ENCODE measurements at places on chromosomes 7 and 10.

- DNase-seq = no peak
These were observed 47.1 kb downstream of the SYPL1 start for GRCh38 chr7:106064771-106065574.

DNA sequence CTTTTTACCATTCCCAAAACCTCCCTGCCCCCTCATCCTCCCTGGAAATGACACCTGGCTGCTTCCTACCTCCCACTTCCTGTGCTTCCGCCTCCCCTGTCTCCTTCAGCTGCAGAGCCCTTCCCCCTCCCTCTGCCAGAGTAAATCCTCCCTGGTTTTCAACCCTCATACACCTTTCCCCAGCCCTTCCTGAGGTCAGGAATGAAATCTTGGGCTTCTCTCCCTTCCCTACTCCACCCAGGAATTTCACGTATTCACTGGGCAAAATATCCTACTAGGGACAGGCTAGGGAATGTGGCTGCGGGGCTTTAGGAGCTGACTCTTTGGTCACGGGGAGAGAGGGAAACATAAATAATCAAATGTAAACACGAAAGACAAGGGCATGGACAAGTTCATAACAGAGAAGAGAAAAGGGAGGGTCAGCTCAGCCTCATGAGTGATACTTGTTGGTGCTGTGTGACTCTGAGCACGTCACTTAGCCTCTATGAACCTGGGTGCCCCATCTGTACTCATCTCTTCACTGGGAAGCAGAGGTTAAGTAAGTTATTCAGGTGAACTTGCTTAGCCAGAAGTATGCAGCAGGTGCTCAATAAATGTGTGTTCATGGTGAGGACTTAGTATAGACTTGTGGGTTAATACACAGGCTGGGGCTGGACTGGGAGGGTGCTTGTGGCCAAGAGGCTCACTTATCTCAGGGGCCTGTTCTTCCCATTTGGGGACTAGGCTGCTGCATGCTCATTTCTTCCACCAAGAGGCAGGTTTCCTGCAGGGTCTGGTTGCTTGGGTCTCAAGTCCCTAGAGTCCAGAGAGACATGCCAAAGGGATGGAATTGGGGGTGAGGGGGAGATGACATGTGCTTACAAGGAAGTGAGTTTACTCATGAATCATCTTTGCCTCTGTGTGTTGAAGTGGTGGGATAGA, 10.0 kb upstream of the DUSP5 start:
- no peak for DNase-seq

GRCh38 chr10:100333661-100334440, 3.8 kb upstream of the PKD2L1 start:
- DNase-seq = no peak

- DNase-seq = no peak
These were observed 261.4 kb downstream of the MTERF1 start for GRCh38 chr7:91618776-91619765.

GRCh38 chr10:3199488-3199887, 26.9 kb upstream of the PITRM1 start:
- no peak for DNase-seq

- DNase-seq = no peak
These were observed 804.4 kb upstream of the CELF2 start for GRCh38 chr10:10213237-10213636.

DNA sequence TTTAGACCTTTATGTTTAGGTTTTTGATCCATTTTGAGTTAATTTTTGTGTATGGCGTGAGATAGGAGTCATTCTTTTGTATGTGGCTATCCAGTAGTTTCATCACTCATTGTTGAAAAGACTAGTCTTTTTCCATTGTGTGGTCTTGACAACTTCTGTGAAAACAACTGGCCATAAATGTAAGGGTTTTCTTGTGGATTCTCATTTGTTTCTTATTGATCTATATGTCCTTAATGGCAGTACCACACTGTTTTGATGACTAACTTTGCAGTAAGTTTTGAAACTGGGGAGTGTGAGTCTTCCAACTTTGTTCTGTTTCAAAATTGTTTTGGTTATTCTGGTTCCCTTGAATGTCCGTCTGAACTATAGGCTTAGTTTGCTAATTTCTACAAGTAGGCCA, 16.3 kb downstream of the SEPTIN7 start:
- no peak for DNase-seq

DNA sequence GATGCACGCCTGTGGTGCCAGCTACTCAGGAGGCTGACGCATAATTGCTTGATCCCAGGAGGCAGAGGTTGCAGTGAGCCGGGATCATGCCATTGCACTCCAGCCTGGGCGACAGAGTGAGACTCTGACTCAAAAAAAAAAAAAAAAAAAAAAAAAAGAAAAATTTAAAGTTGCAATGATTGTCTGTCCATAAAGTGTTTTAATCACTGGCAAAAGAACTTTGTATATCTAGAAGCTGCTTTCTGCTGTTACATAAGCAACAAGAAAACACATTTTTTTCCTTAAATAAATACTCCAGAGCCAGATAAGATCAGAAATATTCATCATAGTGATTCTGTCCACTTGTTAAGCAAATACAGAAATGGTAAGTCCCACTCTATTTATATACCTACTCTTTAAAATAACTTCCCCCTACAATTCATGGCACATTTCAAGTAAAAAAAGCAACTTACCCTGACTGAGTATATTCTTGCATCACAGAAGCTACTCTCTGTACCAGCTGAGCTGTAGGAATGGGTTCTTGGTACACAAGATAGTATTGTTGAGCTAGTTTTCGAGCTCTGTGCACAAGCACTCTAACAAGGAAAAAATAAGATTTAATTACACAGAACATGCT, 7.6 kb downstream of the PSMA2 start:
- DNase-seq = no peak

- DNase-seq = no peak
These were observed 89.8 kb upstream of the ANK3 start for GRCh38 chr10:60479305-60480020.

DNA sequence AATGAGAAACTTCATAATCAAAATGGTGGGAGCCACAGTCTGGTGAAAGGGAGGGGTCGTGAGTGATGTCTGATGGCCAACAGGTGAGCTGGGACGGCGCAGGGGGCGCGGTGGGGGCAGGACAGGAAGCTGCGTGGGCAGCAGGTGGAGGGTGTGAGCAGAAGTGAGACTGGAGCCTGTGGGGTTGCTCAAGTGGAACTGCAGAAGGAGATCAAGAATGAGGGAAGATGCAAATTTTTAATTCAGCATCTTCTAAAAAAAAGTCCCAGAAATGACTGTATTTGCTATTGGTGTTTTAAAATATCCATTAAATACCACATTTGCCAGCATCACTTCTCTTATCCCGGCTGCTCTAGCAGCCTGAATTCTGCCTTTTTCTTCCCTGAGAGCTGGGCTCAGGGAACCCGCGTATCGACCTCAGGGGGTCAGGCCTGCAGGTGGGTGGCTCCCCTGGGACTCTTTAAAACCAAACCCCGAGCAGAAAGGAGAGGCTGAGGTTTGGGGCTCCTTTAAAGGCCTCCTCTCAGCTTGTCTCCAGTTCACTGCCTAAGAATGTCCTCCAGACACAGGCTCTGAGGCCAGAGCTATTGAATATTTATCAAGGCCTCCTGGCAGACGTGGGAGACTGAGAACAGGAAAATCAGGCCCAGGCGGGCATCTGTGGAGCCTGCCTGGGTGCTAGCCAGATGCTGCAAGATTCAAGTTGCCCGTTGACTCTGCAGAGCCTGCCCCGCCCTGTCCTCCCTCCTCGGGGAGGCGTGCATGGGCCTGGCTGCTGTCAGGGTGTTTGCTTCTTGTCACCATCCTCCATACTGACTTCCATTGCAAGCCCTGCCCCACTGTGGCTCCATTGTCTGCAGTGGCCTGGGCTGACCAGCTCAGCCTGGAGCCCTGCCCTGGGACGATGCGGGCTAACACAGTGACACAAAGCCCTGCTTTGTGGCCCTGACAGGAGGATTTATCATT, 53.9 kb downstream of the SYPL1 start:
- no peak for DNase-seq

- DNase-seq = no peak
These were observed 120.9 kb upstream of the DIP2C start for GRCh38 chr10:810351-810846.

GRCh38 chr7:41007351-41007751, 695.5 kb downstream of the INHBA start:
- DNase-seq = no peak

- DNase-seq = no peak
These were observed 43.9 kb downstream of the PNLIPRP2 start for GRCh38 chr10:116664631-116665030.

DNA sequence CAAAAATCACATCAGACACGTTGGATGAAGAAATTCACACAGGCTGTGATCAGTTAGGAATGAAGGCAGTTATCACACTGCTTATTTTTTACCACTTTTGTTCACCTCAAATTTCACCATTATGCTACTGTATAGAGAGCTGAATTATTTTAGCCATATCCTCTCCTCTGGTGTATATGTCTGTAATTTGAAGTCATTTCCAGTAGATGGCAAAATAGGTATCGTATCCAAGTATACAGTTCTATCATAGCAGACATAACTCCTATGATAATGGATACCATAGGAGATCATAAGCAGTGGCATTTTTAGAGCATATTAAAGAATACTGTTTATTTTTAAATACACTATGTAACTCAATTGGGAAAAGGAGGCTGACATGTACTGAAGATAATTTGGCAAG, 909.7 kb downstream of the DNAJB9 start:
- DNase-seq = no peak

- peak; percentile 21 for DNase-seq
These were observed 238.5 kb downstream of the PHF14 start for GRCh38 chr7:11212080-11212711.

Data from CD4-positive, alpha-beta memory T cell (primary cell).